ENCODE measurements at places on chromosomes 12 and 14.

DNA sequence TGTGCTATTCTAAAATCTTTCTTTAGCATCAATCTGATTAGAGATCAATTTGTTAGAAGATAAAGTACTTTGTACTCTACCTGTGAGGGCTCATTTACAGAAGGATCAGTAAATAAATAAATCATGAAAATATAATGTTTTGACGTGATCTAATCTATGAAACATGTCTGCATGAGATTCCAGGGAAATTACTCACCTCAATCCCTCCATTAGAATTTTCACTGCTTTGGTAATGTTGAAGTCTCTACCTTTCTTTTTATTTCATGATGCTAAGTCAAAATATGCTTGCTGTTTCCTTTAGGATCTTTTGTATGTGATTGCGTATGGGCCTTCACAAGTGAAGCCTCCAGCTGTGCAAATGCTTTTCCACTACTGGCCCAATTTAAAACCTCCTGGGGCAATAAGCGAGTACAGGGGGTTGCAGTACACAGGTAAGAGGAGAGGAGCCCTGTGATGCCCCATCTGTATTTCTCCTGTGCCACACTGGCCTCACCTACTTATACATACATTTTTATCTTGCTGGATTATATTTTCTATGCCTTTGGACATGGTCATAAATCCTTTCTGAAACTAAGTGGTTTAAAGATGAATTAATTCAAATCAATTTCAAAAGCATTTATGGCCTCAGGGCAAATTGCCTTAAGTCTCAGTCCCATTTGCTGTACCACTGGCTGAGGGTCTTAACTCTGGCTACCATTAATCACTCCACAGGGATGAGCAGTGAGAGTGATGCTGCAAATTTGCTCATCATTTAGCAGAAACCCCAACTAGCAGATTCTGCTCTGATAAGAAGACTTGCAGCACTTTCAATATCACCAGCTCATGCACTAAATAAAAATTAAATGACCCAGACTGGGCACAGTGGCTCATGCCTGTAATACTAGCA is 66.4 kb downstream of the UNC79 start:
- no peak for DNase-seq

DNA sequence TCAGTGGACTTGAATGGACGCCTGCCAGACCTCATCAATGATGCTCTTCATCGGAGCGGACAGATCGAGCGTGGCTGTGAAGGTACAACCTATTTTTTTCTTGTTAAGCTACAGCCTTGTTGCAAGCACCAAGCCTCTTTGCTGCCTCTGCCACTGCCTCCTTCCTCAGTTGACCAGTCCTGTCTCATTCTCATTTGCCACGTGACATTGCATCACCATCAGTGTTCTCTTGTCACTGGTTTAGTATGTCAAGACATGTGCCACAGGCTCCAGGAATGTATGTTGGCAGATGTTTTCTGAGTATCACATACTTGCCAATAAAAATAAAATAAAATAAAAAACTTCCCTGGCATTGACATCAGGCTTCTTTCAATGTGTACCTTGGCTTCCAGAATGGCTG is 798.1 kb downstream of the NRXN3 start:
- no peak for DNase-seq

GRCh38 chr14:95759941-95760340 is 46.0 kb upstream of the TCL1A start:
- no peak for DNase-seq

- no peak for DNase-seq
Measured at GRCh38 chr14:65976761-65977404, 509.3 kb upstream of the CCDC196 start.

- DNase-seq: no peak
Measured at GRCh38 chr14:65565948-65566347, 153.4 kb downstream of the FUT8 start.

DNA sequence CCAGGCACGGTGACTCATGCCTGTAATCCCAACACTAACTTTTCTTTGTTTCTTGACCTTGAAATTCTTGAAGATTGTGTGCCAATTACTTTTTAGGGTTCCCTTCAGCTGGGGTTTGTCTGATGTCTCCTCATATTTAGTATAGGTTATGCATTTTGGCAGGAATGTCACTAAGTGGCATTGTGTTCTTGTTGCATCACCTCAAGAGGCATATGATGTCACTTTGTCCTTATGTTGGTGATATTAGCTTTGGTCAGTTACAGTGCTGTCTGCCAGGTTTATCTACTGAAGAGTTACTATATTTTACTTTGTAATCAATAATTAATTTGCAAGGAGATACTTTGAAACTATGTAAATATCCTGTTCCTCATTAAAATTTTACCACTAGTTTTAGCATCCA is 61.0 kb upstream of the BTG1 start:
- DNase-seq: no peak

Data from H1 (cell line).